ENCODE measurements at places on chromosomes 7 and 10.

DNA sequence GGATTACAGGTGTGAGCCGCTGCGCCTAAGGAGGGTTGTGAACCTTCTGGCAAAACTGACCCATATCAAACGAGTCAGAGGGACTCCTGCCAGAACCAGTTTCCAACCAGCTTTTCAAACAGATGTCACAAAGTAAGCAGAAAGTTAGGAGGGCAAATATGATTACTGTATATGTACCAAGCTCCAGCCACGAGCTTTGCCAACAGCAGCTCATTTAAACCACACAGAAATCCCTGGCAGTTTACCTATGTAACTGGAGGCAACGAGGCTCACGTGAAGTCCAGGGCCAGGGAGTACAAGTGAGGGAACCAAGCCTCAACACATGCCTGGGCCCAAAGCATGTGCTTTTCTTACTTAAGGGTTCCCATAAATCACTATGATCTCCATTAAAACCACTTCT is 12.5 kb upstream of the DAGLB start:
- DNase-seq: no peak

DNA sequence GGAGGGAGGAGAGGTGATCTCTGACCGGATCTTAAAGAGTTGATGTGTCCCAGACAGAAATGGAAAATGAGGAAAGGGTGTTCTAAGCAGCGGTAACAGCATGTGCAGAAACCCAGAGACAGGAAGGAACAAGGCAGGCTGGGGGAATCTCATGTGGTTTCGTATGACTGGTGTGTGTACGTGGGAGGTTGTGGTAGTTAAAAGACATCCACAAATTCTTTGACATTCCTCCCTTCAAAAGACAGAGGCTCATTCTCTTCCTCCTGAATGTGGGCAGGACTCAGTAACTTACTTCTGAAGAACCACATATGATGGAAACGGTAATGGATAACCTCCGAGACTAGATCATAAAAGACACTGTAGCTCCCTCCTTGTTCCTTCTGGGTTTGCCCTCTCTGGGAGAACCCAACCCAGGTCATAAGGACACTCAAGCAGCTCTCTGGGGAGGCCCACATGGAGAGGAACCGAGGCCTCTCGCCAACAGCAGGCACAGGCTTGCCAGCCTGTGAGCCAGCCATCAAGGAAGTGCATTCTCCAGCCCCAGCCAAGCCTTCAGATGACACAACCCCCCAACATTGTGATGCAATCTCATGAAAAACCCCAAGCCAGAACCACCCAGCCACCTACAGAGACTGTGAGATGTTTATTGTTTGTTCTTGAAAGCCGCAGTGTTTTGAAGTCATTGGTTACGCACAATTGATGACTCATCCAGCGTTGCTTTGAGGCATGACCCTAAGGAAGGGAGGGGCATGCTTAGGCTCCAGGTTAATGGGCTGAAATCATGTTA is 116.0 kb downstream of the SLIT1 start:
- DNase-seq: no peak

DNA sequence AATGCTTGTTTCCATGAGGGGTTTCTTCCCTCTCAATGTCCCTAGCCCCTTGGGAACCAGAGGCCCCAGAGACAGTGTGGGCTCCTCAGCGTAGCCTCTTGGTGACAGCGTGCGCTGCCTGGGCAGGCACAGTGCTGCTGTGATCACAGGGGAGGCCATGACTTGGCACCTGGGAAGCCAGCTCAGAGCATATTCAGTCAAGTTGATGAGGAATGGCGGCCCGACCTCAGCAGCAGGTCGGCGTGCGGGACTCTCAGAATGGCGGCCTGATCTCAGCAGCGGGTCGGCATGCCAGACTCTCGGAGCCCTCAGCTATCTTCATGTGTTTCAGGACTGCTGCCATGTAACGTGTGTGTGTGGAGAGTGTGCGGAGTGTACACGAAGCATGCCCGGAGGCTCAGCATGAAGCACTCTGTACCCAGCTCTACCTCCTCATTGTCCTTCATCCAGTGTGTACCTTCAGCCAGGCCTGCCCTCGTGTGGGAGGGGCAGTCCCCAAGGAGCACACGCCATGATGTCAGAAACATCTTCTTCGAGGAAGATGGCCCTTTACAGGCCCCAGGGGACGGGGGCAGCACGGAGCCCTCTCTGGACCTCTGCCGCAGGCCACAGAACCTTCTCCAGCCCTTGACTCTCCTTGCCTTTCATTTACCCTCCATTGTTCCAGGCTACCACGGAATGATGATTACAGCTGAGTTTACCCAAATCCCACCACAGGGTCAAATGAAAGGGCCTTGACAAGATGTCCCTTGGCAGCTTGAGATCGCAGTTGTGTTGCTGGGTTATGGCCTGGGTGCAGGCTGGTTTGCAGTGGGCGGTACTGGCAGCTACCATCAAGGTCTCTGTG is 130.4 kb downstream of the SMURF1 start:
- no peak for DNase-seq

GRCh38 chr10:5945561-5946418 is 31.6 kb downstream of the IL15RA start:
- no peak for DNase-seq

GRCh38 chr10:43268491-43268890 is 1.6 kb upstream of the RASGEF1A start:
- no peak for DNase-seq

GRCh38 chr10:42970451-42971250 is 106.2 kb upstream of the RET start:
- DNase-seq: no peak

- no peak for DNase-seq
These were observed at the start of gene SYCE1 for GRCh38 chr10:133565441-133566294. SYCE1 (minus strand) TSS chr10:133565583; CDS start chr10:133565529, 54 bp downstream.

DNA sequence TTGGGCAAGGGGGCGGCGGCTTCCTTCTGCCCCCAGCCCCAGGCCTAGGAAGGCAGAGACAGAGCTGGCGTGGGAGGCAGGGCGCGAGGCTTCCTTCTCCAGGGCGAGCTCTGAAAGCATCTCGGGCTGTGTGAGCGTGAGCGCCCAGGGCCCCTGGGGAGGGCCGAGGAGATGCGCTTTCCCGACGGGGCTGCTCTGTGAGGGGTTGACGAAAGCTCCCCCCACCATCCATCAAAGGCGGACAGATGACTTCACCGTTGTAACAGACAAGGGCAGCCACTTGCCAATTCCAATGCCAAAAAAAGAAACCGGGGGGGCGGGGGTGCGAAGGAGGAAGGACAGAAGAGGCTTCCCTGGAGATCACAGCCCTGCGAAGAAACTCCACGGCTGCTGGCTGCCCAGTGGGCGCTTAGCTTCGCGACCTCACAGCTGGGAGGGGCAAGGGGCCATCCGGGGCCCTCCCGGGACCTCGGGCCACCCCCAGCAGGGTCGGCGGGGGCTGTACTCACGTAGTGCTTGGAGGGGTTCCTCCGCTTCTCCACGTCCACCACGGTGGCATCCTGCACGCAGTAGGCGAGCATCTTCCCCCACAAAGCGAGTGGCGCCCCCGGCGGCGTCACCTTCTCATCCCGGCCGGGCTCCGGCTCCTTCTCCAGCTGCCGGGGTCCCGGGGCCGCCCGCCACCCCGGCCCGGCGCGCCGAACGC is 537 bp downstream of the SH3PXD2A start:
- peak; percentile 5 for DNase-seq

GRCh38 chr10:62581351-62581750 is 207.2 kb downstream of the ZNF365 start:
- DNase-seq: no peak
